ENCODE measurements at places on chromosomes 6 and 20.

DNA sequence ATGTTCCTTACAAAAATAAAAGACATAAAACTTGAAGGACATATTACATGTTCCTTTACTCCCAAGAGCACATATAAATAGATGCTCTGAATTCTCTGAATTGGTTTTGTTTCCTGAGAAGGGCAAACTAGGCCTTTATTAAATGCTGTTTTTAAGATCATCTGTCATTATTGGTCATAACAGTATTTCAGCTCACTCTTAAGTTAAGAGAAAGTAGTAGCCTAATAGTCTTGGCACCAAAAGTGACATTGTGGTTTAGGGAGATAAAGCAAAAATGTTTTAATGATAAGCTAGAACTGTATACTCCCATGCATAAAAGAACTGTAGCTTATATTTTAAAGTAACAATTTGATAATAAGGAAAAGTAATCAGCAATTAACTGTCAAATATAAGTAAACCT, 361.1 kb upstream of the PTCHD4 start:
- DNase-seq = no peak

GRCh38 chr6:121826156-121826810, 390.8 kb downstream of the GJA1 start:
- DNase-seq = no peak

GRCh38 chr6:108768792-108769524, 79.3 kb upstream of the ARMC2 start:
- DNase-seq = no peak

GRCh38 chr20:8007490-8007889, 12.1 kb downstream of the TMX4 start:
- no peak for DNase-seq

GRCh38 chr6:75791881-75792280, 42.8 kb downstream of the MYO6 start:
- DNase-seq = no peak

All from SK-N-DZ (cell line).